ENCODE measurements at places on chromosomes 16 and 17. TPM values are rescaled to one million over a fixed set of nuclear protein-coding genes. Genes with fewer than 3 reads are reported as not detected.

DNA sequence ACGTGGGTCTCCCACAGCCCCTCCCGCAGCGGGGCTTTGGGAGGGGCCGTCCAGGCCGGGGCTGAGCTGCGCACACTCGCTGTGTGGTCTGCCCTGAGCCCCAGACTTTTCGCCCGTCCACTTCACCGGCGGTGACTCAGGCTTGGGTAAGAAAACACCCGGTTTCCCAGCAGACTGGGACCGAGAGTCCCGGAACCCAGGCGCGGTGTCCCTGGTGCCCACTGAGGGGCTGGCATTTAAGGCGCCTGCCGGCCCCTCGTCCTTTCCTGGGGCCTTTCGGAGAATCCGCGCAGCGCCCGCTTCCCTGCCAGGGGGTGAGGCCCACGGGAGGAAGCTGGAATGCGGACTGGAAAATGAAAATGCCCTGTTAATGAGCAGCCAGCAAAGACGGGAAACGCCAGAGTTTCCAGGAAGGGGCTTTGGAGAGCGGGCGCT lies 100.3 kb downstream of the C16orf95 start:
- no peak for DNase-seq

DNA sequence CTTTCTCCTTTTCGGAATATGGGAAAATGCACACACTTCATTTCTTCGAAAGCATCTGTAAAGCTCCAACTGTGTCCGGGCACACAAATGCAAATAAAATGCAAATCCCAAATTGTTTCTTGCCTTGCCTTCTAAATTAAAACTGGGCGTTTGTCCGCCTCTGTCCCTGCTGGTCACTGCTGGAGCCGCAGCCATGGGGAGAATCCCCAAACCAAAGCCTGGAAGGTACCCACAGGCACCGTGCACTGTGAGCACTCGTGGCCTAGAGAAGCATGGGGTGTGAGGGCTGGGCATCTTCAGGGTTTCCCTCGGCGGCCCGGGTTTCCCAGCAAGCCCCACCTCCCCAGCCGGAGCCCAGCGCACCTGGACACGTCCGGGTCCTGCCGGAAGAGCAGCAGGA lies 2.9 kb downstream of the SLC47A2 start:
- DNase-seq = no peak

DNA sequence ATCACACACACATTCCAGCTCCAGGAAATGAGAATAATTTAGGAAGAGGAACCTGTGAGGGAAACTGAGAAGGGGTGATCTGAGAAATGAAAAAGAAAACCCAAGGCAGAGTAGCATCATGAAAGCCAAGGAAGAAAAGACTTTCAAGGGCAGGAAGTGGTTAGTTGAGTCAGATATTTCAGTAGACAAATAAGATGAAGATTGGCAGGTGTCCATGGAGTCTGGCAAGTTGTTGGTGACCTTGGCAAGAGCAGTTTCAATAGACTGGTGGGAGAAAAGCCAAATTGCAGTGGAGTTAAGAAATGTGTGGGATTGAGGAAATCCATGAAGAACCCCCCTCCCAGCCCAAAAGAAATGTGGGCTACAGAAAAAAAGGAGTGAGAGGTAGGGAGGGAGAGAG lies 10.7 kb downstream of the GNAO1 start:
- peak; percentile 72 for DNase-seq

GRCh38 chr16:19274165-19274797 lies 11.2 kb upstream of the CLEC19A start:
- no peak for DNase-seq

DNA sequence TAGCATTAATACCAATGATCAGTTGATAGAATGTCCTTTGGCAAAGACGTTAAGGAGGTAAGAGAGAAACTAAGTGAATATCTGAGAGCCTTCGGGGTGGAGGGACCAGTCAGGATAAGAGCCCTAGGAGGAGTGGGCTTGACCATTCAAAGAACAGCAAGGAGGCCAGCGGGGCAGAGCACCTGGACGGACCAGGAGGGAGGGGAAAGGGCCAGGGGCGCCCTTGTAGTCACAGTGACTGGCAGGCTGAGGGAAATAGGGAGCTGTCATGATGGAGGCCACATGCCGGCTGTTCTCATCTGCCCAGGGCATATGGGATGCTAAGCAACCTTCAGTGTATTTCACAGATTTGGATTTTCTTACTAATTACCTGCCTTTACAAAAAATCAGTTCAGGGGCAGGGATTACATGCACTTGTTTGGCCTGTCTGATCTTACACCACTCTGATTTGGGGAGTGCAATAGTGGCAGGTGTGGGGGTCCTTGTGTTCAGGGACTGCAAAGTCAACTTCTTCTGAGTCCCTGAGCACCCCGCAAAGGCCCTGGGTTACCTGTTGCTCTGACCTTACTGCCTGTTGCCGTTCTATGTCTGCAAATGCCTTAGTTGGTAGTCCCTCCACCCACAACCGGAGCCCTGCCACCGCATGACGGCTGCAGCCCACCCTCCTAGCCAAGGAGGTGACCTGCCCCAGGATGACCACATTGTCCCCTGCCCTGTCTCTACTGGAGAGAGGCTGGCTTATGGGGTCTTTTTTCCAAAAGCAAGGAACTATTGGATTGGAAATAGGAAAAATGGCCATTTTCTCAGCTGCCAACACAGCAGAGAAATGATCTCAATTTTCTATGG lies 10.0 kb downstream of the TMEM132E start:
- no peak for DNase-seq

GRCh38 chr17:36623281-36623680 lies 21.9 kb downstream of the MRM1 start:
- no peak for DNase-seq

- no peak for DNase-seq
Measured at GRCh38 chr16:77387815-77388209, 47.0 kb downstream of the ADAMTS18 start.

DNA sequence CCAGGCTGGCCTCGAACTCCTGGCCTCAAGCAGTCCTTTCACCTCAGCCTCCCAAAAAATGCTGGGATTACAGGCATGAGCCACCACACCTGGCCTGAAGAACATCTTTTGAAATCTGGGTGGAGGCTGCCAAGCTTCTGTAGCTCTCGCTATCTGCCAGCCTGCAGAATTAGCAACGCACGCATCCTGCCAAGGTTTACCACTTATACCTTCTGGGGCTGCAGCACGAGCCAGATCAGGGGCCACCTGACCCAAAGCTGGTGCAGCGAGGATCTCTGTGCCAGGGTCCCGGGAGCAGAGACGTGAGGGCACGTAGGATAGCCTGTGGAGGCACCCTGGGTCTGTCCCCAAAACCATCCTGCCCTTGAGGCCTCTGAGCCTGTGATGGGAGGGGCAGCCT lies 22.2 kb downstream of the SLC38A8 start:
- DNase-seq = no peak

GRCh38 chr17:50508573-50509460 lies 578 bp downstream of the MYCBPAP start:
- DNase-seq = no peak

DNA sequence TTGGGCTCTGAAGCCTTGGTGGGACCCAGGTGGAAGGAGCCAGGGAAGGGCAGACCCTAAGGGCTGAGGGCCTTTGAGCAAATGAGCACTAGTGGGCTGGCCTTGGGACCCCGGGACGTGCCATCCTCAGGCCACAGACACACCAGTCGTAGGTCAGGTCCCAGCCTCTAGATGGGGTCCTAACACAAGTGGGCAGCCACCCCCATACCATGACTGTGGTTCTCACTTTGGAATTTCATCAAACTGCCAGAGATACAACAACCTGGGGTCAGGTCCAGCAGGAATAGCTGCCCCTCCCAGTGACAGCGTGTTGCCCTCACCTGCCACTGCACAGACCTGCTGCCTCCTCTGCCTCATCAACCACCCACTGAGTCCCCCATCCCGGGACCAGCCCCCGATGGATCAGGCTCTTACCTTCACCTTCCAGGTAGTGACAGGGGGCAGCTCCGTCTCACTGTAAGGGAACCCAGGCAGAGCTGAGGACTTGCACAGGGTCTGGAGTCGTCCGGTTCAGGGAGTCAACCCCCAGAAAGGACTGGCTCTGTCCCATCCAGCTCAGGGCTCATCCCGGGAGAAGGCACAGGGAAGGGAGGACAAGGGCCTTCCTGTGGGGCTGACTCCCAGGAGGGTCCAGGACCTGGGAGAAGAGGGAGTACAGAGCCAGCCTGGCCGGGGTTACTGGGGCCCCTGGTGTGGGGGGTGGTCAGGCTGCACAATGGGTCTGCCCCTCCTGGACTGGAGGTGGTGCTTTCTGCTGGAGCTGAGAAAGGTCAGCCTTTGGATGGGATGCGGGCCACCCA lies 40.0 kb downstream of the LGALS9 start:
- peak; percentile 31 for DNase-seq

GRCh38 chr17:79420318-79421243 lies 190.3 kb downstream of the RBFOX3 start:
- no peak for DNase-seq

GRCh38 chr17:64130559-64131001 lies 636 bp upstream of the ERN1 start:
- DNase-seq = no peak

DNA sequence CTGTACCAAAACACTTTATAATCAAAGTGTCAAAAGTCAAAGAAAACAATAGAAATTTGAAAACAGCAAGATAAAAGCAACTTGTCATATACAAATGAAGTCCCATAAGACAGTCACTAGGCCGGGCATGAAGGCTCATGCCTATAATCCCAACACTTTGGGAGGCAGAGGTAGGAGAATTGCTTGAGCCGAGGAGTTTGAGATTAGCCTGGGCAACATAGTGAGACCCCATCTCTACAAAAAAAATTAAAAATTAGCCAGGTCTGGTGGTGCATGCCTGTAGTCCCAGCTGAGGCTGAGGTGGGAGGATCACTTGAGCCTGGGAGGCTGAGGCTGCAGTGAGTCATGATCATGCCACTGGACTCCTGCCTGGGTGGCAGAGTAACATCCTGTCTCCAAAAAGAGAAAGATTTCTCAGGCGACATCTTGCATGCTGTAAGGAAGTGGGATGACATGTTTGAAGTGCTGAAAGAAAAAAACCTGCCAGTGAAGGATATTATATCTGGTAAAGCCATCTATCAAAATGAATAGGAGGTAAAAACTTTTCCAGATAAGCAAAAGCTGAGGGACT lies 98.7 kb upstream of the NACA2 start:
- DNase-seq = no peak

GRCh38 chr17:37025238-37025637 lies 76.5 kb downstream of the AATF start:
- no peak for DNase-seq

GRCh38 chr17:4375039-4375748 lies 8.7 kb upstream of the UBE2G1 start:
- no peak for DNase-seq

GRCh38 chr17:9003355-9004131 lies 17.8 kb upstream of the NTN1 start:
- no peak for DNase-seq

- no peak for DNase-seq
Measured at GRCh38 chr17:82586576-82587233, 61.5 kb downstream of the WDR45B start.

The CSF3 gene
- not detected for total RNA-seq

The EIF5A gene
- total RNA-seq = 242 TPM

The PYDC1 gene
- total RNA-seq = not detected

The ARHGAP23 gene
- 3.3 TPM for total RNA-seq

The HEATR9 gene
- total RNA-seq = not detected

The TBC1D3K gene
- total RNA-seq = not detected

The SLC16A13 gene
- 39.9 TPM for total RNA-seq

The EFCAB13 gene
- total RNA-seq = 4.6 TPM

The FOXF1 gene
- 1.7 TPM for total RNA-seq

The SALL1 gene
- total RNA-seq = 27.9 TPM
